ENCODE measurements at places on chromosomes 3 and 15.

DNA sequence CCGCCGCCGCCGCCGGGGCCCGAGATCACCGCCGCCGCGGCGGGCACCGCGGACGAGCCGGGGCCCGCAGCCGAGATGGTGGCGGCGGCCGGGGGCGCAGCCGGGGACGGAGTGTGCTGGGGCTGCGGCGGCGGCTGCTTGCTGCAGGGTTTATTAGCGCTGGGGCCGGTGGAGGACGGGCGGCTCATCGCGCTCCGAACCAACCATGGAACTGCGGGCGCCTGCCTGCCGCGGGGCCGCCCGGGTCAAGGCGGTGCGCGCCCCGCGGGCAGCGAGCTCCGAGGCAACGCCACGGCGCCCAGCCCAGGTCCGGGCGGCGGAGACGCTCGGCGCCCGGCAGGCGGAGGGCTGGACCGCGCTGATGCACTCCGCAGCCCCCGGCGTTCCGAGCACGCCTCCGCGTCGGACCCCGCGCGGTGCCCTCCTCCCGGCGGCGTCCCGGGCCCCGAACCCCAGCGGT lies 277 bp downstream of the SIAH2 start:
- no peak for DNase-seq

DNA sequence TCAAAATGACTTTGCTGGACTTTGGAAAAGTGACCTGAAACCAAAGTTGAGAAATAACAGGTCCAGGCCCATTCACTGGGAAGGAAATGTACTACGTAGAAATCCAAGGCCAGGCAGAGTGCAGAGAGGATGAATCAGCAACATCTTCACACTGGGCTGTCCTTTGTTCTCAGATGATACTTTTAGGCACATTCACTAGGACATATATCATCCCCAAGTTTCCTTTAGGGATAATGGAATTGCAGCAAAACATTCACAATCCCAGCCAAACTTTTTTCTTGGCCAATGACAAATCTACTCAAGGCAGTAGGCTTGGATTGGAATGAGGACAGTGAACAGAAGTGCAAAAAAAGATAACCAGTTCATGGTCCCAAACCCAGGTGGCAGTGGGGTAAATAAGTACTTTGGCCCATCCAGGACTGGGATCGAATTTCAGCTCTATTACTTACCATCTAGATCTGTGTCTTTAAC lies 75.1 kb downstream of the CLDN11 start:
- DNase-seq: no peak

GRCh38 chr3:195394024-195394423 lies 48.8 kb downstream of the ACAP2 start:
- no peak for DNase-seq

DNA sequence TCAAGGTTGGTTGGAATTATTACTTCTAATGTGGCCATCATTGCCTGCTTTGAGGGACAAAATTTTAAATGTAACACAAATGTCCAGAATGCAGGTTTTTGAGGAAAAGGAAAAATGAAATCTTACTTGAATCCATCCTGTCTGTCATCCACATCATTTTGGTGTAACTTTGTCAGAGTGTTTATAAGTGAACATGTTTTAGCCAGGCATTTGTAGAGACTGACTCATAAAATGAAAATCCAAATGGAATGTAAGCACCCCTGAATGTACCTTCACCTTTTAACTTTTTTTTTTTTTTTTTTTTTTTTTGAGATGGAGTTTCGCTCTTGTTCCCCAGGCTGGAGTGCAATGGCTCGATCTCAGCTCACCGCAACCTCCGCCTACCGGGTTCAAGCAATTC lies 141.8 kb upstream of the BNIP2 start:
- DNase-seq: no peak

GRCh38 chr3:177441813-177442646 lies 244.7 kb upstream of the TBL1XR1 start:
- DNase-seq: no peak

- DNase-seq: no peak
Measured at GRCh38 chr15:53527996-53528395, 231.5 kb downstream of the WDR72 start.

GRCh38 chr15:36996538-36997181 lies 103.7 kb downstream of the MEIS2 start:
- no peak for DNase-seq

- no peak for DNase-seq
Measured at GRCh38 chr3:186381424-186382216, 19.6 kb upstream of the DGKG start.

GRCh38 chr3:10332481-10333348 lies 11.8 kb upstream of the SEC13 start:
- no peak for DNase-seq

DNA sequence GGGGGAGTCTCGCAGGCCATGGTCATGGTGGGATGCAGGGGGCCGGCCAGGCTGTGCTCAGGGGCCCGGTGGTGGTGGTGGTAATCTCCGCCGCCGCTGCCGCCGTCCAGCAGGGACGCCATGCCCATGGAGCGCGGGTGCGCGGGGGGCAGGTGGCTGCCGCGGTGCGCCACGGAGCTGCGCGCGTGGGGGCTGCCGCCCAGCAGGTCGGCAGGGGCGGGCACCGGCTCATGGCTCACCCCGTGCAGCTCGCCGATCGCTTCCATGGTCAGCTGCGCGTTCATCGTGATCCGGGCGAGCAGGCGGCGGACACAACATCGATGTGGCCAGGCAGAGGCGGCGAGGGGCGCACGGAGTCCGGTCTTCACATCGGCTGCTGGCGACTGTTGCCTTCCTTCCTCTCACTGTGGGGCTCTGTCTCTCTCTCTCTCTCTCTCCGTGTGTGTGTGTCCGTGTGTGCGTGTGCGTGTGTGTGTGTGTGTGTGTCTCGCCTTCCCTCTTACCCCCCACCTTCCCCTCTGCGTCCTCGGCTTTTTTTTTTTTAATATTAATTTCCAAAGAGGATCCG lies 451 bp downstream of the ONECUT1 start:
- no peak for DNase-seq

GRCh38 chr3:126287536-126288241 lies 69.5 kb downstream of the KLF15 start:
- no peak for DNase-seq

- no peak for DNase-seq
Measured at GRCh38 chr3:63561879-63562278, 90.6 kb upstream of the SNTN start.

DNA sequence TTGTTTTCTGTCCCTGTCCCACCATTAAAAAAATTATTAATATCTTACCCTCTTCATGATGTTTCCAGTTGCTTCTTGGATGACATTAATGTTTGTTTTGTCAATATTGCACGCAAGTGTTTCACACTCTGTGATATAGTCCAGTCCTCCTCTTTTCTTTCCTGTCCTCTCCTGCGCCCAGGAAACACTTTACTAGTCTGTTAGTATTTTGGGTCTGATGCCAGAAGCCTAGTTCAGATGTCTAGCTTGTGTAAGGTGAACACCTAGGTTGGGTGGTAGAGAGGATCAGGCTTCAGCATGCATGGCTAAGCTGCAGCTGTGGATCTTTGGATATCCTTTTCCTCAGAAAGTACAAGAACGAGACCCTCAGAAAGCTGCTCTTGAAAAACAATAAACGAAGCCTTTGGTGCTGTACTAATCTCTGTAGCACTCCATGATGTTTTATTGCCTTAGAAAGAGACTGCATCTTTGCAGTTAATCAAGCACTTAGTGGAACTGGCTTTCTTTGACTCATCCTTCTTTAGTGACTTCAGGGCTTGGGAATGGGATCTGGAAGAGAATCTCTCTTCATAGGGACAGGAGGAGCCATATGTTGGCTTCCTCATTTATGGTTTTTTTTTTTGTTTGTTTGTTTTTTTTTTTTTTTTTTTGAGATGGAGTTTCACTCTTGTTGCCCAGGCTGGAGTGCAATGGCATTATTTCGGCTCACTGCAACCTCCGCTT lies 253.4 kb downstream of the LPP start:
- DNase-seq: no peak

DNA sequence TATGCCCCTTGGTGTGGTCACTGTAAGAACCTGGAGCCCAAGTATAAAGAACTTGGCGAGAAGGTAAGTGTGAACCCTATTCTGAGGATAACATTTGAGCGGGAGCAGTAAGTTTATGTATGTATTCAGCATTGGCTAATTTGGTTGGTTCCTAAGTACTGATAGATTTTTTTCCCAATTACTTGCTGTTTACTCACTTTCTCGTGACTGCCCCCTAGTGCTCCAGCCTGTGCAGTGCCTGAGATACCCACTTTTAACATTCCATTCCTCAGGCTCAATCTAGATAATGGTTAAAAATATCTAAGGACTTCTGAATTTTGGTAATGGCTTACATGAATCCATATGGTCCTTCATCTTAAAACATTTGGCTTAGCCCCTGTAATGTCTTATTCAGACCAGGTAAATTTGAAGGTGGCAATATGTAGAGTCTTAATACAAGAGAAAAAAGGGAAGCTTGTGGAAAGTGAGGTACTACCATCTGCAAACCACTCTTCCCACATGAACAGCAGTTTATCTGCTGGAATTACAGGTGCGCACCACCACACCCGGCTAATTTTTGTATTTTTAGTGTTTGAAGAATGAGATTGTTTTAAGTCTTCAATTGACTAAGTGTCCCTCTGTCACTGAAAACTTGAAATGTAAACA lies 7.1 kb downstream of the ELL3 start:
- no peak for DNase-seq

DNA sequence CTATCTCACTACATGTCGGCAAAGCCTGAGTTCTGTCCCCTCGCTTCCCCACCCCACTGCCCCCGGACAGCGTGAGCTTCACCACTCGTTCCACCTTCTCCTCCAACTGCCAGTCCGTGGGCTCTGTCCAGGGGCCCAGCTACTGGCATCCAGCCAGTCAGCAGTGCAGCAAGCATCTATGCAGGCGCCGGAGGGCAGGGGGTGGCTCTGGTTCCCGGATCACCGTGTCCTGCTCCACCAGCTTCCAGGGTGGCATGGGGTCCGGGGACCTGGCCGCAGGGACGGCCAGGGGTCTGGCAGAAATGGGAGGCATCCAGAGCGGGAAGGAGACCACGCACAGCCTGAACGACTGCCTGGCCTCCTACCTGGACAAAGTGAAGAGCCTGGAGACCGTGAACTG lies 20.4 kb downstream of the CMTM8 start:
- no peak for DNase-seq

DNA sequence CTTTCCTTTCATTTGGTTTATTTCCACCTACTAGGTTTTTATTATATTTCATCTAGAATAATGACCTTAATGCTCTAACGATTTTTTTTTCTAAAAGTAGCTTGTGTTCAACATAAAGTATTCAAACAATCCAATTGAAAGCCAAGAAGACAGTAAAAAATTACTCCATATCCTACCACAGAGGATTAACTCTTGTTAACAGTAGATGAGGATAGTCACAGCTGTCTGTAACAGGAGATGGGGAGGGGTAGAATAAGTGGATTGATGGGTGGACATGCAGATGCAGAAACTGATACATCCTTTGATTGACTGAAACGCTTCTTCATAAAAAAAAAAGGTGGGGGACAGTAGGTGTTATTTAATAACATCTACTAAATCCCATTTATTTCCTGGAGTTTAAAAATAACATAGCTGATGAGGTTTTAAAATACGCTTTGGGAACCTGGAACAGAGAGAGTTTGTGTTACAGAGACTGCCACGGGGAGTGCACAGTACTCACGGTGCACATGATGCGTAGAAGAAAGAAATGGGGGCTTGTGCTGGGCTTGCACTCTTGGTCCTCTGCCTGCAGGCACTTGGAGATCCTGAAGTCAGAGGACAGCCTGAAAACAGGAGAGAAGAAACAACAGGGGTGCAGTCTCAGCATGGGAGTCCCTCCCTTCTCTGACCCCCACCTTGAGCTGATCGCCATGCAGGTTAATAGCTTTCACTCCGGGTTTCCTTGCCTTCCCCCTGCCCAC lies 226.7 kb downstream of the THSD4 start:
- DNase-seq: no peak

DNA sequence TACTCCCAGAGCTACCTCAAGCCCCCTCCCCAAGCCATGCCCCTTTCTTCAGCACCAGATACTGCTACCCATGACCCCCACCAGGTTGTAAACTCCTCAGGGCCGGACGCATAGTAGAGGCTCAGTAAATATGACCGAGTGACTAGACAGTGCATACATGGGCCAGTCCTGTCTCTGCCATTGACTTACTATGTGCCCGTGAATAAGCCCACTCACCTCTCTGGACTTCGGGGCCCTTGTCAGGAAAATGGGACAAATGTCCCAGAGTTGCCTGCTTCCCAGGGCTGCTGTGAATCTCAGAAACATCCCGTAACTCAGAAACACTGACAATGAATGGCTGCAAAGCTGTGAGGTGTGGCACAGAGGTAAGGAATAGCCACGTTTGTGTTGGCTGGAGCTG lies 48.2 kb upstream of the FGD5 start:
- no peak for DNase-seq

- no peak for DNase-seq
Measured at GRCh38 chr15:69011641-69012040, 2.9 kb upstream of the NOX5 start.

GRCh38 chr3:62175161-62175560 lies 198.2 kb downstream of the FEZF2 start:
- no peak for DNase-seq

DNA sequence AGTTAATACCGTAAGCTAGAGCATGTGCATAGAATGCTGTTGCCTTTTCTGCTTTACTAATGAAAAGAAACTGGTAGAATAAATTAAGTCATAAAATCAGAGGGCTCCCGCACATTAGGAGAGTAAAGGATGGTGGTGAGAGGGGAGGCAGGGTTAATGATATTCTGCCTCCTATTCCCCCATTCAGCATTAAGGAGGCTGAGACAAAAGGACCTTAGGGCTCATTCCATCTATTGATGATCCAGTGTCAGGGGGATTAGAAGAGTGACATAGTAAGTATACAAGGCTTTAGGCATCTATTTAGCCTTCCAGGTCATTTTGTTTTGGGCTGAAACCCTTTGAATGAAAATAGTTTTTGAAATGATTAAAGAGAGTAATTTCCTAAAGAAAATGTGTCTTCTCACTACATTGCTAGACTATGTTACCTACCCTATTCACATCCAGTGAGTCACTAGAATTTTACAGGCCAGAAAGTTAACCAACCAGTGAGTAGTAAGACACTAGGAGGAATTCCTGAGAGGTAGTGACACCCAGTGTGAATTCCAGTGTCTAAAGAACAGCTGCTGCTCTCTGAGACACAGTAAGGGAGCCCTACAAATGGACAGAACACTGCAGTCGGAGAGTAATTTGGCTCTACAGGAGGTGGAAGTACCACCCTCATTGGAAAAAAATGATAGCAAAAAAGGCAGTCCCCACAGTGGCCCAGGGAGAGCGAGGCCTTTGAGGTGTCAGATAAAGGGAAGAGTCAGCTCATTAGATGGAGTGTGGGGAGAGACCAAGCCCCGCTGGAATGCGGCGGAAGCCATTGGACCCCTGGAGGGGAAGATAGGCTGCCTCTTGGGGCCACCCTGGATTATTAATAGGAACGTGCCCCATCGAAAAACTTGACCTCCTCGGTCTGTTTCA lies 67.6 kb downstream of the TUSC7 start:
- no peak for DNase-seq

DNA sequence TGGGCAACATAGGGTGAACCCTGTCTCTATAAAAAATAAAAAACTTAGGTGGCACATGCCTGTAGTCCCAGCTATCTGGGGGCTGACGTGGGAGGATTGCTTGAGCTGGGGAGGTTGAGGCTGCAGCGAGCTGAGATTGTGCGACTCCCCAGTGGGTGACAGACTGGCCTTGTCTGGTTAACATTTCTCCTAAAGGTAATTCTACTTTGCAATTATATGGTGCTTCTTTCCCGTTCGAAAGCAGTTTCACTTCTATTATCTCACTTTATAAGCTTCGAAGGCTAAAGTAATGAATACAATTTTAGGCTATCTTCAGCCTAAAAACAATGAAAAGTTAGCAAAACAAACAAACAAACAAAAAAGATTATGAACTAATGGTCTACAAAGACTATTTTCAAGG lies 35.3 kb downstream of the COMMD2 start:
- no peak for DNase-seq

Data from activated T-helper 1 cell treated with anti-CD3 and anti-CD28 coated beads, Interleukin-2, amount 50 U/mL, for 16 hours (primary cell).